ENCODE measurements at places on chromosomes 11 and 22.

- no peak for DNase-seq
These were observed 11.3 kb upstream of the NLRP6 start for GRCh38 chr11:266676-267439.

- DNase-seq, result no peak
These were observed 16.9 kb downstream of the CSF2RB start for GRCh38 chr22:36930041-36930935.

DNA sequence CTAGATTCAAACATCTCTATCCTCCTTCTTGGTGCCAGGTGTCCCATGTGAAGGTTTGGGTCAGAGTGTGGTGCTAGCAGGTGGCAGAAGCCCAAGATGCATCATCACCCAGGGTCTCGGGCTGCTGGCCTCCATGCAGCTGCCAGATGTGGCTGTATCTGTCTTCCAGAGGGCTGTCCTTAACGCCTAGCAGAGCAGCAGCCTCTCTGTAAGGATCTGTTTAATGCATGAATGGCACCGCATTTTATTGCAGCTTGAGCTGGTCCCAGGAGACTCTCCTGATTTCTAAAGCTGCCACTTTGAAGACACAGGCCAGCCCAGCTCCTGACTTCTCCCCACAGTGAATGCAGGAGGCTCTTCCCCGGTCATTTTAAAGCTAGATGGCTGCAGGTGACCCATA lies 26.3 kb downstream of the SLC1A2 start:
- DNase-seq, result no peak

DNA sequence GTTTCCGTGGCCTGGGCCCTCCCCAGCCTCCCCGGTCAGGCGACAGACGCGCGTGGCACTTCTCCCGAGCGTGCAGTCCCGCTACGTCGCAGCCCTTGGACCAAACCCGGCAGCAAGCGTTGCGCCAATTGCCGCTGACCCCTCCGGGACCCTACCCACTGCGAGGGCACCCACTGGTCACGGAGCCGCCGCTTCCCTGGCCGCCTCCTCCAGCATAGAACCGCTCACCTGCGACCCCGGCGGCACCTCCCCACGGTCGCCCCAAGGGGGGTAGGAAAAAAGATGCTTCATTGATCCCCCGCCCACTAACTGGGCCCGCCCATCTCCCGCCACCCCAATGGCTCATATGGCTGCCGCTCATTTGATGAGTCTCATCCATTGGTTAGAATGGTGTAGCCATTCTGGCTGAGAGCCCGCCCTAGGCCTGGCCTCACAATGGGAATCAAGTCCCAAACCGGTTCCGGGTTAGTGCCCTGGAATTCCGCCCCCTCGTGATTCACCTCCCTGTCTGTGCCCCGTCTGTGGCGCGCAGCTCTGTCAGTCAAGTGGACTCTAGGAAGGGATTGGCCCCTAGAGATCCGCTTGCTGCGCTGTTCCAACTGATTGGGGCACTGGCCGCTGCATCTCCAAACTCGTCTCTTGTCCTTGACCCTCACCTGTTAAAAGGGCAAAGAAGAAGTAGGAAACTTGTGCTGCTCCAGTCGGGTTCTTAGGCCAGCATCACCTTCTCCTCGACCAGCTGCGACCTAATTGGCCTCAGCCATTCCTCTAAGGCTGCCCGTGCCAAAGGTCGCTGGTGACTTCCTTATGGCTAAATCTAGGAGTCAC lies at the start of gene MSANTD4:
Gene MSANTD4 (minus strand): TSS at position 274 of the 828 bp plus-strand sequence. CDS start 11,323 bp downstream, outside the sequence.
- peak; percentile 99 for DNase-seq

DNA sequence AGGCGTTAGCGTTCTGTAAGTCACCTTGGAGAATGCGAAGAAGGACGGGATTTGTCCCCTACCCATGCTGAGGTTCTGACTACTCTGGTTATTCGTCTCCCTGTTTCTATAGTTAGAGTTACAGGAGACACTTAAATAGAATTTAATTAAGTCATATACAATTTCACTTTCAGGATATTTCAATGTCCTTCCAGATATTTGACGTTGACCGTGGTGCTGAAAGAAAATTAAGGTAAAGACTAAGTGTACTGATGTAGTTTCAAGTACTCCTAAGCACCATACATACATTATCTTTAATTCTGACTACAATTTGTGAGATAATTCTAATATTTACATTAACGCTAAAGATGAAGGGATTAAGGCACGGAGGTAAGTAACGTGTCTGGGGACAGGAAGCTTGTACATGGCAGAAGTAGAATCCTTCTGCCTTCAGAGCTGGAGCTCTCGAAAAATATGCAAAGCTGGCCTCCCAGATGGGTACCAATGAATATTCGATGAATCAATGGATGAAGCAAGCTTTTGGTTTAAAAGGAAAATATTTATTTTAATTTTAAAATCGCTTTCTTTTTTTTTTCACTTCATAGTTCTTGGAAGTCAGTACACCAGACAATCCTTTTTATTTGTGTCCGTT lies 539 bp upstream of the SLC36A4 start:
- peak; percentile 4 for DNase-seq

- DNase-seq, result no peak
These were observed 33.5 kb upstream of the RAB38 start for GRCh38 chr11:88208745-88209144.

- peak; percentile 37 for DNase-seq
These were observed 39.3 kb upstream of the SORL1 start for GRCh38 chr11:121412711-121413415.

DNA sequence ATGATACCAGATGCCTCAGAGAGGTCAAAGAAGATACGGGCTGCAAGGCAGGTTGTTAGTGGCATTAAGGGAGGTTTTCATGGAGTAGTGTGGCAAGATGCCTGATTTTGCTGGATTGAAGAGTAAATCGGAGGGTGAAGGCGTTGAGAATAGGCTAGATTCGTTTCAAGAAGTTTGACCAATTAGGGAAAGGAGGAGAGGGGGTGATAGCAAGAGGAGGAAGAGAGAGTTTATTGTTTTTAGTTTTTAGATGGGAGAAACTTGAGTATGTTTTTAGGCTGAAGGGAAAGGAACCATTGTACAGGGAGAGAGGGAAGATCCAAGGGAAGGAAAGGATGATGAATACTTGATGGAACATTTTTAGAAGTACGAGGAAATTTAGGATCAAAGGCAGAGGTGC lies 16.5 kb downstream of the CSTPP1 start:
- DNase-seq, result no peak
